Activated CD4-positive, alpha-beta memory T cell treated with anti-CD3 and anti-CD28 coated beads for 36 hours (primary cell): ENCODE measurements at places on chromosomes 3 and 15. TPM values are rescaled to one million over a fixed set of nuclear protein-coding genes. Genes with fewer than 3 reads are reported as not detected.

Gene MAGI1
- total RNA-seq, result 0.21 TPM

Gene RTP4
- 1.7 TPM for total RNA-seq

Gene DPH3
- 23.4 TPM for total RNA-seq

Gene DOCK3
- total RNA-seq, result 2.9 TPM

Gene HACD3
- total RNA-seq, result 26.1 TPM

Gene GOLGA8J
- total RNA-seq, result not detected

Gene CLDN16
- not detected for total RNA-seq

Gene HESX1
- 0.90 TPM for total RNA-seq
